ENCODE measurements at places on chromosomes 2 and 18.
A peak's percentile ranks its signal among the peaks of the same experiment; 100 is the strongest.

DNA sequence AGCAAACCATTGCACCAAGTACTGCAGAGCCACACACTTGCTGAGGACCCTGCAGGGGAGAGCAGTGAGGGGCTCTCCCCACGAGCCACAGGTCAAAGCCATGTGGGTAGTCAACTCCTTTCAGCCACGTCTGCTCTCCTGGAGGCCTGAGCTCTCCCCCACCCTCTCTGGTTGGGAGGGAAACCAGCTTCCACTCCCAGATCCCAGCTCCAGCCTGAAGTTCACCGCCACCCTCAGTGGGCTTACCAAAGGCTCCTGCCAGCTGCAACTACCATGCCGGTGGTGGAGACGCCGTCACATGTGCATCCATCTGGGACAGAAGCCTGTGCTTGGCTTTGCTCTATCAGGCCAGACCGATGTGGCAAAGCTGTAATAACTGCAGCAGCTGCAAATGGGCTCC, 521.5 kb upstream of the RAB6C start:
- no peak for DNase-seq

GRCh38 chr18:69951182-69951581, 3.5 kb upstream of the CD226 start:
- no peak for DNase-seq

DNA sequence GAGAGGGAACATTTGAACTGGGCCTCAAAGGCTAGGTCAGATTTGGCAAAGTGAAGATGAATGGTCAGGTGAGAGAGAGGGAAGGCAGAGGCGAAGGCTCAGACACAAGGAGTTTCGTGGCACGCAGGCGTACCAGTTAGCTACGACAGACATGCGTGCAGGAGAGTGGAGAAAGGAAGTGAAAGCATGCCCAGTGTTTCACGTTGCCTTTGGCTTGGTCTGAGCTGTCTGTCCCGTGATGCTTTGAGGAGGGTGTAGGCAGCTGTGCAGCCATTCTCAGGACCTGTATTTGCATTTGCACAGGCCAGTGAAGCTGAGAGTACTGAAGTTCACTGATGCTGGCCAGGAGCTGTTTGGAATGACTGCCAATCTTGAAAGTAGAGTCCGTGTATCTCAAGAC, 69.5 kb downstream of the HNRNPLL start:
- DNase-seq = peak; percentile 93

- no peak for DNase-seq
Observed at GRCh38 chr18:21100146-21100545, 11.5 kb downstream of the ROCK1 start.
